ENCODE measurements at places on chromosomes 13 and 19.

DNA sequence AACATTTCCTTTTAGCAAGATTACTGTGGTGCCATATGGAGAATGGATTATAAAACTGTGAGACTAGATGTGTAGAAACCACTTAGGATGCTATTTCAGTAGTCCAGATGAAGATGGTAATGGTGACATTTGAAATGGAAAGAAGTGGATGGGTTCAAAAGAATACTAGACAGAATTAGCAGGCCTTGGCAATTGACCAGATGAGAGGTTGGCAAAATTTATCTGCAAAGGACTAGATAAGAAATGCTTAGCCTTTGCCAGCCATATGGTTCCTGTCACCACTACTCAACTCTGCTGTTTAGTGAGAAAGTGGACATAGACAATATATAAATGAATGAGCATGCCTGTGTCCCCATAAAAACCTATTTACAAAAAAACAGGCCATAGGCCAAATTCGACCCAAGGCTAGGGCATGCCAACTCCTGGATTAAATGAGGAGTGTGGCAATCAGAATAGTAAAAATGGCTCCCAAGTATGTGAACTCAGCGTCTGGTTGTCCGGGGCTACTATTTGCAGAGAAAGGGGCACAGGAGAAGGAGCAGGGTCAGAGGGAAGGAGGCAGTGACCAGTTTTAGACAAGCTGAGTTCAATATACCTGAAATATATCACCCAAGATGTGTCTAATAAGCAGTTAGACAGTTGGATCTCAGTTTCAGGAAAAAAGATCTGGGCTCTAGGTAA, 98.4 kb downstream of the ENOX1 start:
- DNase-seq = no peak

- DNase-seq = no peak
Measured at GRCh38 chr13:66875264-66875663, 354.9 kb downstream of the PCDH9 start.

- DNase-seq = no peak
Measured at GRCh38 chr13:44382635-44383145, 9.1 kb downstream of the SERP2 start.

GRCh38 chr13:106503272-106503671, 32.2 kb downstream of the EFNB2 start:
- DNase-seq = no peak

- DNase-seq = no peak
Measured at GRCh38 chr13:71210861-71211260, 656.1 kb downstream of the DACH1 start.

DNA sequence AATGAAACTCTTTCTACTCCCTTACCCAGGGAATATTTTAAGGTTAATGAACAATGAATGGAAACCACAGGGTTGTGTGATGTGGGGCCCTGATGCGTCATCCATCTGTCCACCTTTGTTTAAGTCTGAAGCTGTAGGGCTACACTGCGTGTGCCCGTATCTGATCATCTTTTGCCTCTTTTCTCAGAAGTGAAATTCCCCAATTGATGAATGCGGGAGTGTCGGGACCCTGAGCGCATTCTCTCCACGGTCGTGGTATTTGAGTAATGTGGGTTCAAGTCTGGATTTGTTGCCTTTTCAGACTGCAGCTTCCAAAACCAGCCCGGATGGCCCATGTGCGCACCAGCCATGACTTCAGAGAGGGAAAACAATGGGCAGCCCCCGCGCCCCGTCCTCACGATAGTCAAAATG, 112.3 kb downstream of the COL4A2 start:
- no peak for DNase-seq

DNA sequence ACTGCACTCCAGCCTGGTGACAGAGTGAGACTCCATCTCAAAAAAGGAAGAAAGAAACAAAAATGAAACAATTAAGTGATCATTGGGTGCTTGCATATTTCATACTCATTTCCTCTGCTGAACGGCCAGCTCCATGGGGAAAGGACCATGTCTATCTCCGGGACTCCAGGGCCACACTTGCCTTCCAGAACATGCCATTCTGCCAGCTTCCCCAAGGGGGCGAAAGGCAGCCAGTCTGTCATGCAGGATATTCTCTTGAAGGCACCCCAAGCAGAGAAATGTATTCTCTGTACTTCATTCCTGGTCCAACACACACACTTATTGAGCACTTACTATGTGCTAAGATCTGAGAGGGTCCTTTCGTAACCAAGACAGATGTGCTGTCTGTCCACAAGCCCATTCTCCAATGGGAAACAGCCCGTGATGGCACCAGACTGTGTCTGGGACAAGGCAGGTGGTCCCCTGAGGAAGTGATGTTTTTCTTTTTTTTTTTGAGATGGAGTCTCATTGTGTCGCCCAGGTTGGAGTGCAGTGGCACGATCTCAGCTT, 10.2 kb upstream of the CARM1 start:
- no peak for DNase-seq

- DNase-seq = no peak
Measured at GRCh38 chr19:10517361-10517759, at the start of gene S1PR5. Gene S1PR5, minus strand, starts transcription at chr19:10517447. Its CDS starts 2,436 bp downstream, at chr19:10515011.

GRCh38 chr19:869245-870177, 10.0 kb downstream of the CFD start:
- no peak for DNase-seq

DNA sequence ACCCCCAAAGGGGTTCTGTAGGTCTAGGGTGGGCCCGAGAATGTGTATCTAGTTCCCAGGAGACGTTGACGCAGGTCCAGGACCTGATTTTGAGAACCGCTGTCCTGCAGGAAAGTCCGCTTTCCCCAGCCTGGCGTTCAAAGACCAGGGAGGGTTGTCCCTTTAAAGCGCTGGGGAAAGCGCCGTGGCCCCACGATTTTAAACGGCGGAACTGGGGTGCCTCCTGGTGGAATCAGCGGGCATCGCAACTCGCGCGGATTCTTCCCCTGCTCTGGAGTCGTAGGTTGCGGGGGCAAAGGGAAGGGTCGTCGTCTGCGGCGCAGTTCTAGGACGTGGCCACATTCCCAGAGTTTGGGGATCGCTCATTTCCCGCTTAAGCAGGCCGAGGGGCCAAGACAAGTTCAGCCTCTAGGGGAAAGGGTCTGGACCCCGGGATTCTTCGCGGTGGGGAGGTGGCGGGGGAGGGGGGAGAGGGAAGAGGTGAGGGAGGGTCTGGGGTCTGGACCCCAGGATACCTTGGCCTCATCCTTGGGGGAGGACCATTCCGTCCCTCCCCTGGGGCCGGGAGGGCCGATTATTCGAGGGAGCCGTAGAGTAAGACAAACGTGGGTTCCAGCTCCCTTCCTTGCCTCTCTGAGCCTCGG, 7.7 kb downstream of the PNMA8B start:
- DNase-seq = peak; percentile 78

- DNase-seq = no peak
Measured at GRCh38 chr13:44912278-44913016, 76.8 kb downstream of the NUFIP1 start.

GRCh38 chr19:17703824-17704463, 15.3 kb upstream of the MAP1S start:
- peak; percentile 80 for DNase-seq

GRCh38 chr19:50509366-50509765, 1.6 kb downstream of the JOSD2 start:
- no peak for DNase-seq

DNA sequence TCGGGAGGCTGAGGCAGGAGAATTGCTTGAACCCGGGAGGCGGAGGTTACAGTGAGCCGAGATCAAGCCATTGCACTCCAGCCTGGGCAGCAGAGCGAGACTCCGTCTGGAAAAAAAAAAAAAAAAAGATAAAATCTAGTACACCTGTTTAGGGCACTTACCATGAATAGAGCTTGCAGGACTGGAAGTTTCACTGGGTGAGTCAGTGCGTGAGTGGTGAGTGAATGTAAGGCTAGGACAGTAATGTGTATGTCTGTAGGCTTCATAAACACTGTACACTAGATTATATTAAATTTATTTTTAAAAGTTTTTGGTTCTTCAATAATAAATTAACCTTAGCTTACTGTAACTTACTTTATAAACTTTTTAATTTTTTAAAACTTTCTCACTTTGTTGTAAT, 22.9 kb downstream of the PPP5C start:
- no peak for DNase-seq

DNA sequence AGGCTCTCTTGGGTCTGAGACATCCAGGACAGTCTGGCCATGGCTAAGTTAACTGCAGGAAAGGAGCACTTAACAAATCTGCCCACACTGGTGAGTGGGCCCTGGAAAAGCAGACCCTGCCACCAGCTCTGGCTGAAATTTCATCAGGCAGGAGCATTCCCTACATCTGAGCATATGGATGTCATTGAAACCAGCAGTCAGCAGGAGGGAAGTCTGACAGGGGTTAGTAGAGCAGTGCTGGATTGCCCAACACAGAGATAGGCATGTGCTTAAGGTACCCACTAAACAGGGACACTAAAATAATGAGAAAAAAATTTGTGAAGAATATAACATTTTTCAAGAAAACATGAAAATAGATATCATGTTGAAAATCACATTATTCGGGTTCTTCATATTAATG, 13.6 kb upstream of the ACOD1 start:
- DNase-seq = no peak

- no peak for DNase-seq
Measured at GRCh38 chr19:13070425-13071140, 32.1 kb downstream of the LYL1 start.

DNA sequence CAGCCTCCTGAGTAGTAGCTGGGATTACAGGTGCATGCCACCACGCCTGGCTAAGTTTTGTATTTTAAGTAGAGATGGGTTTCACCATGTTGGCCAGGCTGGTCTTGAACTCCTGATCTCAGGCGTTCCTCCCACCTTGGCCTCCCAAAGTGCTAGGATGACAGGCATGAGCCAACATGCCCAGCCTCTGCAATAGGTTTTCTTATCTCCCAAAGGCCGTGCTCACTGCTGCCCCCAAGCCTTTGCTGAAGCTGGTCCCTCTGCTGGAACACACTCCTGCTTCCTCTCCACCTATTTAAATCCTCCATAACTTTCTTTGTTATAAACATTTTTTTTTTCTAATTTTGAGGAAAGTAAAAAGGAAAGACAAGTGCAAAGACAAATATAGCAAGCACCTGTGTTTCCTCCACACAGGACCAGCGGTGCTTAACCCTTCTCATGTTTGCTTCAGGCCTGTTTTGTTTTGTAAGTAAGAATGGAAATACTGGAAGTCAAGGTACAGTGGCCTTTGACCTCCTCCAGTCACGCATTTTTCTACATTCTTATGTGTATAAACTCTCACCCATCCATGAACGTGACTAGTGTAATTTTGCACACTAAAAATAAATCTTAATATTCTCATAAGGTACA, 14.5 kb upstream of the TNFAIP8L1 start:
- DNase-seq = no peak

DNA sequence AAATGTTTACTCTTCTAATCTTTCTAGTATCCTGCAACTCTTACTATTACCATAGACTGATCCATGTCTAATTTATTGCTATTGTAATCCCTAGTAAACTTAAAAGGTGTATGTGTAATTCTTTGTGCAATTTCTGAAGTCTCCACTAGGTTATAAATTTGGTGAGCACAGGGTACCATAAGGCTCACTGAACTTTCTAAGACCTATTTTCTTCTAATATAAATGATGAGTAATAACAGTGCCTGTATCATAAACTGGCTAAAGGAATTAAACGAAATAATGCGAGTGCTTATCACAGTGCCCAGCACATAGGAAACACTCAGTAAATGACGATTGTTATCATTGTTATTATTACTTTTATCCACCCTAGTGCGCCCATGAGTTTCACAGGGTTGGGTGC, 119.1 kb downstream of the KLF12 start:
- DNase-seq = no peak

DNA sequence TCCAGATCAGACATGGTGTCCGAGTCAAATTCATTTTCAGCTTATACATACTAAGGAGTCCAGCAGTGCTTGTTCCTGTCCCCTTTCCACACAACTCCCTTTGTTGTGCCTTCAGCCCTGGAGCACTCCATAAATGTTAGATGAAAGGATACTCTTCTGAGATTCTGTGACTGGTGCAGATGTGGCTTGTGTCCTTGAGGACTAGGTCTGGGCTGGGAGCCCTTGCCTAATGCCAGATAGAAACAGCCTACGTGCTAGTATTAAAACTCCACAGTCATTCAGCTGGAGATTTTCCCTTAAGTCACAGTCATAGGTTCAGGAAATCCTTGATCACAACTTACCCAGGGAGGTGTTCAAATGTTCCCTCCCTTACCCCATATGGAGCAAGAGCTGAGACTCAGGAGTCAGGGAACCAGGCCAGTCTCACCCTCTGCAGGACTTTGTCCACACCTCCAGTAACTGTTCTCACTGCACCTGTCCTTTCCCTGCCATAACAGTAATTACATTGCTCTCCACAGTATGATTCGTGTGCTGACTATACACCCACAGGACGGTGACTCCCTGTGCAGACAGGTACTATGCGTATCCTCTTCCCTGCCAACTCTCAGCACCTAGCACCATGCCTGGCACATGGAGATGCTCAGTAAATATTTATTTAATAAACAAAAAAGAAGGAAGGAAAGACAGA, 15.5 kb upstream of the SERPINE3 start:
- DNase-seq = no peak

DNA sequence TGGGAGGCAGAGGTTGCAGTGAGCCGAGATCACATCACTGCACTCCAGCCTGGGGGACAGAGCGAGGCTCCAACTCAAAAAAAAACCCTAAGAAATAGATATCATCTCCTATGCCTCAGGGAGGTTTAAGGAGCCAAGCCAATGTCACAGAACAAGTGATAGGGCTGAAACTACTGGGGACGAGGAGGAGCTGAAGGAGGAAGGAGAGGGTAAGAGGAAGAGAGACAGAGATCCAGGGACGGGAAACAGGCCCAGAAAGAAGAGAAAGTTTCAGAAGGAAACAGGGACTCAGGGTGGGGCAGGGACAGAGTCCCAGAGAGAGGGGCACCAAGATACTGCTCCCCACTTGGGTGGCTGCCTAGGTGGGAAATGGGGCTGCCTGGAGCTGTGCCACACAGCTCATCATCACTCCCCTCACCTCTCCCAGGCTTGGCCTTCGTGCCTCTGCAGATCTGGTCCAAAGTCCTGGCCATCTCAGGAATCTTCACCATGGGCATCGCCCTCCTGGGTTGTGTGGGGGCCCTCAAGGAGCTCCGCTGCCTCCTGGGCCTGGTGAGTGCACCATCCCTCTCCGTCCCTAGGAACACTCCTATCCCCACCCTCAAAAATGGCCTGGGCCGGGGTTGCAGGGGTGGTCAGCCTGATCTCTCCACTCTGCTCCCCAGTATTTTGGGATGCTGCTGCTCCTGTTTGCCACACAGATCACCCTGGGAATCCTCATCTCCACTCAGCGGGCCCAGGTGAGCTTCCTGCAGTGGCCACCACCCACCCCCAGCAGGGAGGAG, 1.5 kb downstream of the CD37 start:
- no peak for DNase-seq

DNA sequence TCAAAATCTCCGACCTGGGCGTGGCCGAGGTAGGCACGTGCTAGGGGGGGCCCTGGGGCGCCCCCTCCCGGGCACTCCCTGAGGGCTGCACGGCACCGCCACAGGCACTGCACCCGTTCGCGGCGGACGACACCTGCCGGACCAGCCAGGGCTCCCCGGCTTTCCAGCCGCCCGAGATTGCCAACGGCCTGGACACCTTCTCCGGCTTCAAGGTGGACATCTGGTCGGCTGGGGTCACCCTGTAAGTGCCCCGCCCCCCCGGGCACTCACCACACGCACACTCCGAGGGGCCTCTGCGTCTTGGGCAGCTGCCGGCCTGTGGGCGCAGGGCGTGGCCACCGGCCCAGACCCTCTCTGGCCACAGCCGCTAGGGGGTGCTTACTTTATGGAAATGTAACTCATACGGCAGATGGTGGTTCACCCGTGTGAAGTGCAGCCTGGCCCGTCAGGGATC, 14.9 kb downstream of the STK11 start:
- DNase-seq = no peak

Measured in B cell (primary cell).